HCT116 (cell line): ENCODE measurements at places on chromosomes 6 and 20.

- no peak for DNase-seq
Observed at GRCh38 chr6:11367638-11368199, 135.3 kb upstream of the NEDD9 start.

DNA sequence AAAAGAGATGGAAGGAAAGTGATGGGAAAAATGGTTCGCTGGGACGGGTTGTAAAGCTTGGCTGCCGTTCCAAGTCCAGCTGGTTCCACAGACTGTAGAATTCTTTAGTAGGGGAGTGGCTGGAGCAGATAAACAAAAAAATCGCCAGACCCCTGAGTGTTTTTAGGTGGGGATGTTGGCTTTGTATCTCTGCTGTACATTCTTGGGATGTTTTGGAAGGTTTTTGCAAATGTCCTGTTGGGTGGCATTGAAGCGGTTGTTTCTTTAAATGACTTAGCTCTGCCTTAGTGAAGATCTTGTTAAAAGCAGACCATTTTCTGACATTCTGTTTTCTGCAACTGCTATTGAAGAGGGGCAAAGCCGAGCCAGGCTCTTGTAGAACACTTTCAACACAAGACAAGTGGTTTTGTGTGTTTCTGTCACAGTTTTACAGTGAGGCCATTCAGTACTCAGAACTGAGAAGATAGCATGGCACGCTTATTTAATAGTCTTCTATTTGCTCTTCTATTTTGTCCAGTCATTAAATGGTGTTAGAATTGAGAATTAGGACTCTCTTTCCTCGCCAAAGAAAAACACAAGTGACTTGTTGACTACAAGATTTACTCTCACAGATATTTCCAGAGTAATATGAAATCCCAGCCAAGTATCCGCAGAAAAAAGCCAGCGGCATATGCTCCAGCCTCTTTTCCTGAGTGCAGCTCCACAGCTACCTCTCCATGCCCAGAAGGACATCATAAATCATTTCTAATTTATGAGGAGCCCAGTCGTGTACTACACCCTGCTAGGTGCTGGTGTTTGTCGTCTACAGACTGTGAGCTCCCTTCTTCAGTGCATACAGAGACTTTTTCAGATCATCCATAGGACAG, 65.8 kb downstream of the PHACTR2 start:
- DNase-seq: no peak

DNA sequence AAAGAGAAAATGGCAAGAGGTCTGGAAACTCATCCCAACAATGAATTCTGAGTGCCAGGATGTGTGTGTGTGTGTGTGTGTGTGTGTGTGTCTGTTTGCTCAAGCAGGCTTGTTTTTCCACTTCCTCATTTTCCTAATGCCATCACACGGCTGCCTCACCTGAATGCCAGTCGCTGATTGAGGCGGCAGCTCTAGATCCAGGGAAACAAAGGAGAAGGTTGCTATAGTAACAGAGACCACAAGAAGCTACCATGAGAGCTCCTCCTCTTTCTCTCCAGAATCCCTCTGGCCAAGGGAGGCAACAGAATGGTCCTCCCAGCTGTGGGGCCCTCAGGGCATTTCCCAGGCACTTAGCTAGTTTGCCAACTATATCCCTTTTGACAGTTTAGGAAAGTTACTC, 241.1 kb upstream of the TSHZ2 start:
- no peak for DNase-seq

- no peak for DNase-seq
Observed at GRCh38 chr20:4563534-4563933, 158.2 kb upstream of the PRND start.

- DNase-seq: no peak
Observed at GRCh38 chr6:147029923-147030322, 174.3 kb upstream of the STXBP5 start.

GRCh38 chr6:66568271-66568670, 861.2 kb upstream of the EYS start:
- no peak for DNase-seq

DNA sequence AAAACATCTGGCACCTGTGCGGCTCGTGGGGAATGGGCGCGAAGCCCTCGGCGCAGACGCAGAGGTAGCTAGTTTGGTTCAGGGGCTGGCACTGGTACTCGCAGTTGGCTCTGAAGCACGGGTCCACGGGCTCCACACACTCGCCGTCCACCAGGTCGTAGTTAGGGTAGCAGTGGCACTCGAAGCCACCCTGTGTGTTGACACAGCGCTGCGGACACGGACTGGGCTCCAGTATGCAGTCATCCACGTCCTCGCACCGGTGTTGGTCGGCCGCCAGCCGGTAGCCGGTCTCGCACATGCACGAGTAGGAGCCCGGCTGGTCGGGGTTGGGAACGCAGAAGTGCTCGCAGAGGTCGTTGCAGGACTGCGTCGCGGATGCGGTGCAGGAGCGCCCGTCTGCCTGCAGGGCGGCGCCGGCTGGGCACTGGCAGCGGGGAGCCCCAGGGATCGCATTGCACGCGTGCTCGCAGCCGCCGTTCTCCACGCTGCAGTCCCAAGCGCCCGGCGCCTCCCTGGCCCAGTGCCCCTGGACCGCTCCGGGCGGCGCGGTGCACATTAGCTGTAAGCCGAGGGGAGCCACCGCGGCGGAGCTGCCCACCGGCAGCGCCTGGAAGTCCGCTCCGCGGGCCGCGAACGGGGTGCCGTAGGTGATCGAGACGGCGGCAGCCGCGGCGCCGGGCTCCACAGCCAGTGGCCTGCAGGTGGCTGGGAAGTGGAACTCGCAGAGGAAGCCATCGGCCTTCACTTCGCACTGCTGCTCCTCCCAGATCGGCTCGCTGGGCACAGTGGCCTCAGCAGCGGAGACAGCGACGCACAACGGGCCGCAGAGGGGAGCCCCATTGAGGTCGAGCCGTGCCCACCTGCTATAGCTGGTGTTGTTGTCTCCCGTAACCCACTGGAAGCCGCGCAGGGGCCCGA, 930 bp downstream of the THBD start:
- DNase-seq: no peak

DNA sequence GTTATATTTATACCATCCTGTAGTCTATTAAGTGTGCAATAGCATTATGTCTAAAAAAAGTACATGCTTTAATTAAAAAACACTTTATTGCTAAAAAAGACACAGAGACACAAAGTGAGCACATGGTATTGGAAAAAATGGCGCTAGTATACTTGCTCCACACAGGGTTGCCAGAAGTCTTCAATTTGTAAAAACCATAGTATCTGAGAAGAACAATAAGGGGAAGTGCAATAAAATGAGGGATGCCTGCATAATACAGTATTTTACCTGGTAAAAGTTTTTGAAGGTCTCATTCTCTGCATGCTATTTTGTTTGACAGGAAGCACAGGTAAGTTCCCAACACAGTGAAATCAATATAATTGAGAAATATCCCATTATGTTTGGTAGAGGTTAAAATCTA, 1.6 kb downstream of the NOX3 start:
- DNase-seq: no peak
